Skeletal muscle cell (primary cell): ENCODE measurements at places on chromosomes 5 and 9.
A peak's percentile ranks its signal among the peaks of the same experiment; 100 is the strongest.

DNA sequence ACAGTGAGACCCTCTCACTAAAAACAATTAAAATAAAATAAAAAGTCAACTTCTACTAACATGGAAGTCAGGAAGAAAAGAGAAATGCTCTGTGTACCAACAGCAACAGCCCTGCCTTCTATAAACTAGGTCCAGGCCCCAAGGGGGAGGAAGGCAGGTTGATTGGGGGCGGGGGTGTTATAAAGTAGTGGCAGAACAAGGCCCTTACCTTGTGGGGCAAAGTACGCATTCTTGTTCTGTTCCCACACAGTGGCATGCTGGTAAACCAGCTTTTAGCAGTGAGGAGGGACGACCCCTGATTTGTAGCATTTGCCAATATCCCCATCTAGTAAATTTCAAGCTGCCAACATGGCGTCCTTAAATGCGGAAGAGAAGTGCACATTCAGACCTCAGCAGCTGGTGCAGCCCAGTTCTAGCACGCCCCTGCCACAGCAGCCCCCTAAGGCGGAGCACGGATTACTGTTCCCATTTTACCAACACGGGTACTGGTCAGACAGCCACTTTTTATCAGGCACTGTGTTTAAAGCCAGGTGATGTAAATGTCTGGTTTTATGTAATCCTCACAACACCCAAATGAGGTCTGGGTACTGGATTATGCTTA lies 69.5 kb downstream of the GTF3C4 start:
- no peak for DNase-seq

GRCh38 chr5:13359344-13359743 lies 585.1 kb downstream of the DNAH5 start:
- peak; percentile 22 for DNase-seq

DNA sequence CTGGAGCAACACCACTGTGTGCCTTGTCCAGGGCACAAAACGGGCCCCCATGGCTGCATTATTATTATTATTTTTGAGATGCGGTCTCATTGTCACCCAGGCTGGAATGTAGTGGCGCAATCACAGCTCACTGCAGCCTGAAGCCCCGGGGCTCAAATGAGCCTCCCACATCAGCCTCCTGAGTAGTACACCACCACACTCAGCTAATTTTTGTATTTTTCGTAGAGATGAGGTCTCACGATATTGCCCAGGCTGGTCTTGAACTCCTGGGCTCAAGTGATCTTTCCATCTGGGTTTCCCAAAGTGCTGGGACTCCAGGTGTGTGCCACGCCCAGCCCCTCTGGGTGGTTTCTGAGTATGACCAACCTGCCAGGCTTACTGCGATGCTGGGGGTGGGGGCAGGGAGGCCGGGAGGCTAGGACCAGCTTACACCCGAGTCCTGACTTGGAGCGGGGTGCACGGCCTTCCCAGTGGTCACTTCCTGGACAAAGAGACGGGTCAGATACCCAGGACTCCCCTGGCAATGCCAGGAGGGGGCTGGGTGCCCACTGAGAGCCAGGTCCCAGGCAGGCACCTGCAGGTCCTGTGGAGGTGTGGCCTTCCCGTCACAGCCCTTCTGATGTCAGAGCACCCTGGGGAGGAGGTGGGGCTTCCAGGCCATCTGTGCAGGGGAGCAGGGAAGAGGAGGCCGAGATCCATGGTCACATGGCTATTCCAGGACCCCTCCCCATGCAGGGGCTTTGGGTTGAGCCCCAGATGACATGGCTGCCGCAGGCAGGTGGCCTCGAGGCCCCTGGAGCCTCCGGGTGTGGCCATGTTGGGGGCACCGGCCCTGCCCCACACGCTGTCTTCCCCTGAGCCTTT lies 8.3 kb upstream of the NRARP start:
- no peak for DNase-seq

- DNase-seq, result peak; percentile 72
These were observed 123.7 kb downstream of the INSYN2B start for GRCh38 chr5:169856571-169856970.

DNA sequence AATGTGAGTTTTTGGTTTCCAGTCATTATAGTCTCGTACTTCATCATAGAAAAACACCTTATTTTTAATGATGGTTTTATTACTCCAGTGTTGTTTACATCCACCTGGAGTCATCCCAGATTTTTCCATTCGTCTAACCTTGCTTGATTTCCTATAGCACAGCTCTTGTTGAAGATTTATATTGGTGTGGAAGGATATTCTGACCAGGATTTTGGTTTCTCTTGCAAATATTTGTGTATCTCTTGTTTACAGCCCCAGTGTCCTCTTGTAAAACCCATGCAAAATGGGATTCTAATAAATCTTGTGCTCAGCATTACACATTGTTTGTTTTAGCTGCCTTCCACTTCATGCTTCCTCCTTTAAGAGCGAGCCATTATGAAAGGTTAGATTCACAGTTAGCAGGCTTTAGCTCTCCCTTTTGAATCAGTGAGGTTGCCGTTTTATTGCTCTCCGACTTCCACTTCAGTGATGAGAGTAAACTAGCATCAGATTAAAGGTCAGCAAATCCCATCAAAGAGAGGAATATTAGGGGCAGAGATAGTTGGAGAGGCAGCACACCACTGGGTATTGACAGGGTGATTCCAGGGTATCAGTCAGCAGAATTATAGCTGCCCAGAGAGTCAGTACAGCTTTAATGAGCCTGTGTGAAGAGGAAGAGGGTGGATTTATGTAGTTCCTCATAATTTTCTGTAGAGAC lies 157.1 kb downstream of the PBX3 start:
- no peak for DNase-seq

DNA sequence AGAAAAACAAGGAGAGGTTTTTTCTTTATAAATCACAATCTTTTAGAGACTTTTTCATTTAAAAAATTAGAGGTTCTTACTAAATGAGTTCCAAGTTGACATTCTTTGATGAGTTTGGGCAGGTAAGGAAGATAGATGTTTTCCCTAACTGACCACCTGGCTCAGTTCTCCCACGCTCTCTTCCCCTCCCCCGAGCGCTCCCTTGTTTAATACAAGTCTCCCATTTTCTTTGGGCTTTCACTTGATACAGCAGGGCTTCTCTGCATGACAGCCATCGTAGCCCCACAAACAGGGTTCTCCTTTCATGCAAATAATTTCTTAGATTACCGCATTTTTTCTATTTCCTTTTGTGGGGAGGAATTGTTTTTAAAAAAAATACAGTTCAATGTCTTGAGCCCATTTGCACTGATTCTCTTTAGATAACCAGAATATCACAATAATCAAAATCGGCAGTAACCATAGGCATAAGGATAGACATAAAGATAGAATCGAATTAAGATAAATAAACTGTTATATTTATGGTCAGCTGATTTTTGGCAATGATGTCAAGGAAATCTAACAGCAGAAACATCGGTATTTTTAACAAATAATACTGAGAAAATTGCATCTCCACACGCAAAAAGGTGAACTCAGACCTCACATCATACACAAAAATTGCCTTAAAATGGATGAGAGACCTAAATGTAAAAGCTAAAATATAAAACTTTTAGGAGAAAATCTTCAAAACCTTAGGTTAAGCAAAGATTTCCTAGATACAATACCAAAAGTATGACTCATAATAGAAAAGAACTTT lies 325.4 kb downstream of the PIK3R1 start:
- no peak for DNase-seq

DNA sequence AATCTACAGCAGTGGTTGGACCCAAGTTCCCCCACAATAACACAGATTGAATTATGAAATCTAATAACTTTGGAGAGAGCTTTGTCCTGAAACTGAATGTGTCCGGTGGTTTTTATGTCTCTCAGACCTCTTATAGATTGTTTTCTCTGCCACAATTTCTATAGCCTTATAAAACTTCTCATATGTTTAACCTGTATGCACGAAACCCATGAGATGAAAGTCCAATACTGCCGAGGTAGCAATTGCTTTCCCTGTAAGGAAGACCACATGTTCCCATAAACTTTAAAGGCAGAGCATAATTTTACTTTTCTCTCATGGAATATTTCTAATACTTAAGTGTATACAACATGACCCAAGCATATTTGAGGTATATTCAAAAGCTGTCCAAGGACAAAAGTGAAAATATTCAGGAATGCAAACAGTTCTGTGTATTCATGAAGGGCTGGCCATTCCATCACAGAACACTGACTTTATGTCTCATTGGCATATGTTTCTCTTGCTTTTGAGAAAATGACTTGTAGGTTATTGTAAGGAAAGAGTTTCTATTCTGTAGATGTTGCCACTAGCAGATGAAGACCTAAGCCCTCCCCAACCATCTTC lies 94.4 kb upstream of the TLE4 start:
- no peak for DNase-seq

GRCh38 chr5:152631221-152631620 lies 226.1 kb upstream of the NMUR2 start:
- DNase-seq, result no peak

DNA sequence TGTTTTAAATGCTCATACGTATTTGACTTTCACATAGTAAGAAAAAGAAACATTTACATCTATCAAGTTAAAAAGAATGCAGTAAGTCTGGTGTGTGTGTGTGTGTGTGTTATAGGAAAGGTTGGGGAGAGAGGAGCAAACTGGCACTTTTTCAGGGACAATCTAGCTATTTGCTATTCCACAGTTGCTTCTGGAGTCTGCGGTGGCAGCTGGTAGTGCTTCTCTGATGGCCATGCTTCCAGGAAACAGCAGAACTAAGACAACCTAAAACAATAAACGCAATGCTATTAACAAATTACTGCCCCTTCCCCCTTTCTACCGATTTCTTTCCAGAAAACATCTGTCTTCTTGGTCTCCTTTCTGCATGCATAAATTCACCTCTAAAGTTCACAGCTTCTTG lies 70.0 kb upstream of the CDH10 start:
- DNase-seq, result no peak

DNA sequence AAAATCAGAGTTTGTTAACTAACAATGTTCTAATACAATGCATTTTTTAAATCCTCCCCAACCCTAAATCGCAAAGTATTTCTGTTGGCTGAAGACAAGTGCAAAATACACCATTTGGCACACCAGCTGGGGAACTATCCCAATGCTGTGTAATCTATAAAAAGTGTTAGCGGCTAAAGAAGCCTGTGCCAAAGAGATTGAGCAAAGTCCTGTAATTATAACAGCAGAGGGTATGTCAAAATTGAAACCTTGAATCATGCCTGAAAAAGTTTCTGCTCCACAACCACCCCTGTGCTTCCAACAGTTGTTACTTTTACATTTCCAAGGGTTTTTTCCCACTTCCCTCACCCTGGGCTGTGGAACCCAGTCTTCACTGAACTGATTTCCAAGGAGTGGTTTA lies 83.1 kb upstream of the PLPP6 start:
- no peak for DNase-seq

DNA sequence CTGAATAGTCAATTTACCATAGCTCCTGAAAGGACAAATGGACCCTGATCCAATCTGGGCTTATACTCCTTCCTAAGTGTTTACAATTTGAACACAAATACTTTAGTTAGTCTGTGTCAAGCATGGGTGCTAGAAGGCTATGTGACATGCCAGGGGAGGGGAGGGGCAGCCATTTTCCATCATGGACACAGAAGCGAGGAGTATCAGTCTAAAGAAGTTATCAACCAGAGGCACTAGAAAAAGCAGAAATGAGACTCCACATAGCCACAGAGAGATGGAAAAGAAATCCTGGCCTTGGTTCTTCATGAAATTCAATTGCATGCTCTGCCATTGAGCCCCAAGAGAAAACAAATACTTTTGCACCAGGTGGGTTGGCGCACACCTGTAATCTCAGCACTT lies 61.8 kb downstream of the NR6A1 start:
- DNase-seq, result no peak
